Occipital lobe (tissue), 3 donors: ENCODE measurements at places on chromosomes 11 and 22. TPM values are rescaled to one million over a fixed set of nuclear protein-coding genes. Genes with fewer than 3 reads are reported as not detected.

DNA sequence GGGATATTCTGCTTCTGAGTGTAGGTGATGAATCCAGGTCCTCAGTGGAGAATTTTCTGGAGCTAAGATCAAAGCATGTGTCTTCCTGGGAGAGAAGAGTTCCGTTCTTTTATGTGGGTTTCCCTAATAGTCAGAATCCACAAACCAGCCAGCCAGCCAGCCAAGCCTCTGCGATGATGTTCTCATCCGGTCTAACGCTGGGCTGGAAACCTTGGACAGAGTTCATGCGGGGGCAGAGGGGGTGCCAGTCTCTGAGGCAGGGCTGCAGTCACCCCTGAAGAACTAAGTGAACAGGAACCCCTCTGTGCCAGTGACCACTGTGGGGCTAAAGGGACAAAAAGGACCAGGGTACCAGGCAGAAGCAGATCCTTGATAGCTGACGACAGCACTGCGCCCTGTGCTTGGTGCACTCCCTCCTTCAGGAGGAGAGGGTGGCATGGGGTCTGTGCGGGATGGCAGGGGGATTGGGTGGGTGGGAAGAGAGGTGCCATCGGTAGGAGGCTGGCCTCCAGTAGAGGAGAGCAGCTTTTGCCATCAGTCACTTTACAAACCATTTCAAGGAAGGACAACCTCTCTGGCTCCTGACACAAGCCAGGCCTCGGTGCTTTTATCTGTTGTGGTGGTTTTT is 27.1 kb downstream of the ADAMTS15 start:
- no peak for DNase-seq

DNA sequence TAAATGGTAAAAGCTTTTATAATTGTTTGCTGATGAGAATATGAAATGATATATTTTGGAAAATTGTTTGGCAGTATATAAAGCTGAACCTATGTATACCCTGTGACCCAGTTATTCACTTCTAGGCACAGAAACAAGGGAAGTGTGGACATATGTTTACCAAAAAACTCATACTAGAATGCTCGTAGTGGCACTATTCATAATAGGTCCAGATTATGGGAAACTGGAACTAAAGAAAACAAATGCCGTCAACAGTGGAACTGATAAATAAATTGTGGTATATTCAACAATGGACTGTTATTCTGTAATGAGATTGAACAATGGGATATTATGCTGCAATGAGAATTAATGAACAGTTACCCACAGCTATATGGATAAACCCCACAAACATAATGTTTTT is 32.8 kb downstream of the CSTPP1 start:
- no peak for DNase-seq

- DNase-seq: no peak
Observed at GRCh38 chr11:65327021-65327420, 6.6 kb upstream of the DPF2 start.

DNA sequence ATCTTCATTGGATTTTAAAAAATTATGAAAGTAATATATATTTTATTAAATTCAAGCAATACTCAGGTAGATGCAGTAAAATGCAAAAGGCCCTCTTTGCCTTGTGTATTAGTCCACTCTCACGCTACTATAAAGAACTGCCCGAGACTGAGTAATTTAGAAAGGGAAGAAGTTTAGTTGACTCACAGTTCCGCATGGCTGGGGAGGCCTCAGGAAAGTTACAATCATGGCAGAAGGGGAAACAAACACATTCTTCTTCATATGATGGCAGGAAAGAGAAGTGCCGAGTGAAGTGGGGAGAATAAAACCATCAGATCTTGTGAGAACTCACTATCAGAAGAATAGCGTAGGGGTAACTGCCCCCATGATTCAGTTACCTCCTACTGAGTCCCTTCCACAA is 130.8 kb downstream of the HIPK3 start:
- DNase-seq: no peak

GRCh38 chr22:19579880-19580279 is 55.7 kb upstream of the CLDN5 start:
- DNase-seq: no peak

GRCh38 chr11:32894149-32894827 is 1.7 kb downstream of the QSER1 start:
- DNase-seq: peak; percentile 36

DNA sequence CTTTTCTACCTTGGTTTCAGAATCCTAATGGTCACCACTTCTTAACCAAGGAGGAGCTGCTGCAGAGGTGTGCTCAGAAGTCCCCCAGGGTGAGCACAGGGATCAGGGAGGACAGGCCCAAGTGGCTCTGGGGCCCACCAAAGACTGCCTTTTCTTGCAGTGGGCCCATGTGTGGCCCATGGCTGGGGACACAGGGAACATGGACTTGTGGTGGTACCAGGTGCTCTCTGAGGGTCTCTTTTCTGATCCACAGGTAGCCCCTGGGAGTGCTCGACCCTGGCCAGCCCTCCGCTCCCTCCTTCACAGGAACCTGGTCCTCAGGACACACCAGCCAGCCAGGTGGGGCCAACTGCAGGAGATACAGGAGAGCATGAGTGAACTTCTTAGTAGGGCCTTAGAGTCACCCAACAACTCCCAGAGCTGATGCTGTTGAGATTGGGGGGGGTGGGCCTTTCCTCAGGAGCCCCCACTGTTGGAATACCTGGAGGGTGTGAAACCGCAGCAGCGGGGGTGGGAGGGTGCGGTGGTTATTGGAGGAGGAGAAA is 2.0 kb downstream of the MUS81 start:
- no peak for DNase-seq

DNA sequence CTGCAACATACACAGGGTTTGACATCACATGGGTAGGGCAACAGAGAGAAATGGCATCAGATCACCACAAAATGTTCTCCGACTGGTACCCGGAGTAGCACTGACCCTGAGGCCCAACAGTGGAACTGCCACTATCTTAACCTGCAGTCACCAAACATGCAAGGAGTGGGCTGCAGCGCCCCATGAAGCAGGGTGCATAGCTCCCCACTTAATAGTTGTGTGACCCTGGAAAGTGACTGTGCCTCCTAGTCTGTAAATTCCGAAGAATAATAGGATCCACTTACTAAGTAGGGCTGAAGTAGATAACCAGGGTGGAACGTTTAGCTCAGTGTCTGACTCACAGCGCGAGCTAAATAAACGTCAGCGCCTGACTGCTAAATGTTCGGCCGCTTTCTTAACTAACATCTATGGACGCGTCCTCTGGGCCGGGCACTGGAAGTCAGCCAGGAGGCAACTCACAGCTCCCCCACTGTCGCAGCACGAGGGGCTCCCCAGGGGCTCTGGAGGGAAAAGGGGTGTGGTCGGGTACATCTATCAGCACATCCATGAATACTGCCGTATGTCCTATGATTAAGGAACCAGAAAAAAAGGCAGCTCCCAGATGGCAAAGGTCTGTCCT is 777 bp downstream of the LTO1 start:
- no peak for DNase-seq

Gene OR56A1
- under 0.01 TPM for total RNA-seq

Gene OTOG
- not detected for total RNA-seq

DNA sequence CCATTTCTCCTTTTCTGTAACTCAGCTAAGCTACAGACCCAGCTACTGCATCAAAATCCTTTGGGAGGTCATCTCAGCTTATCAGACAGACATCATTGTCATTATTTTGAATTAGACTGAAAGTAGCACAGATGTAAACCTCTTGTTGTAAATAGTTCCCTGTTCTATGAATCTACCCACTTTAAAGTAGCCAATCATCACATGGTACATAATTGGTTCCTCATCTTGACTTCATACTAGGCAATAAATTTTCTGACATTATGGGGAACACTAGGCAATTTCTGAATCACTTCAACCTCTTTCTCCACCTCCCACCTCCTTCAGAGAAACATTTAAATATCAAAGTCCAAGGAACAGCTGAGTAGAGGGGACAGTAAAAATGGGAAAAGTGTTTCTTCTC is 47.9 kb downstream of the MPPED2 start:
- DNase-seq: no peak

Gene SMTN
- total RNA-seq: 9.8 TPM

- DNase-seq: no peak
Observed at GRCh38 chr11:96228473-96228891, 114.5 kb downstream of the MAML2 start.

Gene OR52N4
- not detected for total RNA-seq
